Esophagus squamous epithelium (tissue), 5 donors: ENCODE measurements at places on chromosomes 16 and 17.

GRCh38 chr16:69166946-69167930, 19.7 kb upstream of the SNTB2 start:
- DNase-seq, result no peak

GRCh38 chr17:40283662-40284061, 4.0 kb upstream of the CDC6 start:
- DNase-seq, result no peak

DNA sequence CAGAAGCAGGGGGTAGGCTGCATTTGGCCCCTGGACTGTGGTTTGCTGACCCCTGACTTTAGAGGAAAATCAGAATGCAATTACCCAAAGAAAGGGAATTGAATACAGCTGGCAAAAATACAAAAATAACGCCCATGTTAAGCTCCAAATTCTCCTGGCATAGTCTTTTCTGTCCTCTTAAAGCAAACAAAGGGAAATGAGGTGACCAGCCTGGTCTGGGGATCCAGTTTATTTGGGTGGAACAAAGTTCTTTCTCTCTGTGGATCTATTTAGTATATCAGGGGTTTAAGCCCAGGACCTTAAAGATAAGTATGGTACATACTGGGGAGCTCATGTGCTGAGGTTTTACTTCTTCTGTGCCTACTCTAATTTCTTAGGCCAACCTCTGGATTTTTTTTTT, 23.5 kb downstream of the DNAJA2 start:
- DNase-seq, result no peak

DNA sequence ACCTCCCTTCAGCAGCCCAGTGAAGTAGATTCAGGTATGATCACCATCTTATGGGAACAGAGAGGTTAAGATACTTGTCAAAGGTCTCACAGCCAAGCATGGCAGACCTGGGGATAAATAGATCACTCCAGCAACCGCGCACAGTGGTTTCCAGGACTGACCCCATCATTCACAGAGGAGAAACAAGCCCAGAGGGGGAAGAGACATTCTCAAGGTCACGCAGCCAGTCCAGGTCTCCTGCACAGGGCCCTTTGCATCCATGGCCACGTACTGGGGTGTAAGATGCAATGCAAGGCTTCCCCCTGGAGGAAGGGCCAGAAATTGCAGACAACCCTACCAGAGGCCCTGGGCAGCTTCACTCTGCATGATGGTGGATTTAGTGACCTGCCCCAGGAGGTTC, 19.9 kb downstream of the TLE7 start:
- no peak for DNase-seq

GRCh38 chr17:28100936-28101335, 58.5 kb downstream of the NLK start:
- no peak for DNase-seq

GRCh38 chr17:29154516-29155226, 25.5 kb downstream of the MYO18A start:
- no peak for DNase-seq

GRCh38 chr16:72848028-72848400, 199.9 kb downstream of the ZFHX3 start:
- DNase-seq, result no peak

DNA sequence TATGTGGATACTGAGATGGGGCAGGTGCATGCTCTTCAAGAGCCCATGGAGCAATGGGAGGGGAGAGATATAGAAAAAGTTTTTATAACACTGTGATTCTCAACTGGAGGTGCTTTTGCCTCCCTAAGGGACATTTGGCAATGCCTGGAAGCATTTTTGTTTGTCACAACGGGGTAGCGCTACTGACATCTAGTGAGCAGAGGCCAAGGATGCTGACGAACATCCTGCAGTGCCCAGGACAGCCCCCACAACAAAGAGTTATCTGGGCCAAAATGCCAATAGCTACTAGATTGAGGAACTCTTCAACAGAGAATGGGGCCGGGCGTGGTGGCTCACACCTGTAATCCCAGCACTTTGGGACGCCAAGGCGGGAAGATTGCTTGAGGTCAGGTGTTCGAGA, 67.2 kb upstream of the CLEC3A start:
- no peak for DNase-seq

DNA sequence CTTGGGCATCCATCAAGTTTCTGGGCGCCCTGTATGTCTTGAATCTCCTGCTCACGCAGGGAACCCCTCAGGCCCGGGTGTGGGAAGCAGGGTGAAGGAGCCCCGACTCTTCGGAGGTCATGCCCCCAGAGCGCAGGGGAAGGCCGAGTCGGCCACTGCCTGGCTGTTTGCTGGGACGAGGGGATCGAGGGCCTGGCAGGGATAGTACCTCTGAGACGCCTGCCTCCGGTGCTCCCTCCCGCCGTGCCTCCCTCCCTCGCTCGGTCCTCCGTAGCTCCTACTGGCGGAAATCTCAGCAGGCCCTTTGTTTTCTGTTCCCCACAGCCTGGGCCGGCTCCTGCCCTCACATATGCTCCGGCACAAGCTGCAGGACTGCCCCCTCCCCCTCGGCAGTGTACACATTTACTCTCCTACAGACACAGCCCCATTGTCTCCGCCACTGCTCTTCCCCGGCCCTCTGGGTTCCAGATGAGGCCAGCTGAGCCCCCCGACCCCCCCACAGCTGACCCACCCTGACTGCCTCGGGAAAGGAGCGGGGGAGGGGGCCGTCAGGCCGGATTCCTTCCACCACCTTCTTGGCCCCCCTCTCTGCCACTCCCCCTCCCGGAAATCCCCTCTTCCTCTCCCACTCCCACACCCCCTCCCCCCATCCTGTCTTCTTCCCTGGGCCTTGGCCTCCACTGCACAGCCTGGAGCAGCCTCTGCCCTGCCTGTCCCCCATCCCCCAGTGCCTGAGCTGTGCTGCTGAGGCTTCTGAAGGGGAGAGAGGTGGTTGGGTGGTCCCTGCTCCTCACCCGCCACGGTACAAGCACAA, 1.4 kb downstream of the TRAF4 start:
- DNase-seq, result no peak

DNA sequence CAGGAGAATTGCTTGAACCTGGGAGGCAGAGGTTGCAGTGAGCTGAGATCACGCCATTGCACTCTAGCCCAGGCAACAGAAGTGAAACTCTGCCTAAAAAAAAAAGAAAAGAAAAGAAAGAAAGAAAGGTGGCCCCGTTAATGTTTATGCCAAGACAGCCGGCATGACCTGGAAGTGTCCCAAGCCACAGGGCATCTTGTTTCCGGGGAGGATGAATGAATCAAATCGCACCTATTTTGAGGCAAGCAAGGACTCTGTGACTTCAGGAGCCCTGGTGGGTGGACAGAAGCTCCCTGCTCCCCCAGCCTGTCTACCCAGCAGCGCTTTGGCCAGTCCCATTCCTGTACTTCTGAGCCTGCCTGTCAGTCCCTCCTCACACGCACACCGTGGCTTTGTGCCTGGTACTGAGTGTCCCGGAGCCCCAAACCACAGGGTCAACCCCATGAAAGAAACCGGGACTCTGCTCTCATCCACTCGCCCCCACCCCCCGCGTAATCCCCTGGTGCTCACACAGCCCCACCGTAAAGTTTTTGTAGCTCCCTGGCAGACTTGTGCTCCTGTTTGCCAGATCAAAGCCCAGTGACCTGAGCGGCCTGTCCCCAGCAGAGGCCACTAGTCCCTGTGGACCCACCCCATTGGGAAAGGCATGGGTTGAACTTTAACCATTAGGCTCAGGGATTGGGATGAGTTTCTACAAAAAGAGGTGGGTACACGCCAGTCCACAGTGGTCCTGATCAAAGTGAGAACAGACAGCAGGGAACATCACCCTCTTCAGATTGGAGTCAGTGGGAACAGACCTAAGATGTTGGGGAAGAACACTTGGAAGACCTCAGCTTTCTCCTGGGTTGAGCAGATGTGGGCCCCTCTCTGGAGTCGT, 19.3 kb downstream of the CD2BP2 start:
- no peak for DNase-seq

GRCh38 chr16:87678618-87679017, 76.3 kb downstream of the JPH3 start:
- no peak for DNase-seq

- DNase-seq, result no peak
Observed at GRCh38 chr16:88966986-88967829, 9.8 kb downstream of the CBFA2T3 start.

GRCh38 chr16:79882340-79883005, 281.9 kb upstream of the MAF start:
- DNase-seq, result no peak

- no peak for DNase-seq
Observed at GRCh38 chr17:6177941-6178694, 107.9 kb downstream of the WSCD1 start.

GRCh38 chr17:8712698-8713097, 31.9 kb downstream of the CCDC42 start:
- no peak for DNase-seq

DNA sequence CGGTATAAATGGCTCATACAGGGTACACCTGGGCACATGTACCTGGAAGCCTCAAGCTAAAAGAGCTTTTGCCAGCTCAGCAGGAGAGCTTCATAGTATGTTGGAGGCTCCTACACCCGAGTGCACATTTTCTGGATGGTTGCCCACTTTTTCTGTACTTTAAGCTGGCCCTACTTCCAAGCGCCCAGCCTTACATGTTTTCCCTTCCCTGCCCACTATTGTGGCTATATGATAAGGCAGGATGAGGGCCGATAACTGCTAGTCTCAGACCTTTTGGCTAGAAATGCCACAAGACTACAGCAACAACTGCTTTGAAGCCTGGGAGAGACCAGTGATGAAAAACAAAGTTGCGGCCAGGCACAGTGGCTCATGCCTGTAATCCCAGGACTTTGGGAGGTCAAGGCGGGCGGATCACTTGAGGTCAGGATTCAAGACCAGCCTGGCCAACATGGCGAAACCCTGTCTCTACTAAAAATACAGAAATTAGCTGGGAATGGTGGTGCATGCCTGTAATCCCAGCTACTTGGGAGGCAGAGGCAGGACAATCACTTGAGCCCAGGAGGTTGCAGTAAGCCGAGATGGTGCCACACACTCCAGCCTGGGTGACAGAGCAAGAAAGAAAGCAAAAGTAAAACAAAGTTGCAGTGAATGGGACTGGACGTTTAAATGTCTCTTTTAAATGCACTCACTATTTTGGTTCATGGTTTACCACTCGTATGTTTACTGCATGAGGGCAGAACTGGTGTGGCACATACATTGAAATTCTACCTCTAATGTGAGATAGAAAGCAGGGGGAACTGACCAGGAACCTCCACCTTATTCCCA, 14.2 kb upstream of the MARCHF10 start:
- DNase-seq, result no peak

DNA sequence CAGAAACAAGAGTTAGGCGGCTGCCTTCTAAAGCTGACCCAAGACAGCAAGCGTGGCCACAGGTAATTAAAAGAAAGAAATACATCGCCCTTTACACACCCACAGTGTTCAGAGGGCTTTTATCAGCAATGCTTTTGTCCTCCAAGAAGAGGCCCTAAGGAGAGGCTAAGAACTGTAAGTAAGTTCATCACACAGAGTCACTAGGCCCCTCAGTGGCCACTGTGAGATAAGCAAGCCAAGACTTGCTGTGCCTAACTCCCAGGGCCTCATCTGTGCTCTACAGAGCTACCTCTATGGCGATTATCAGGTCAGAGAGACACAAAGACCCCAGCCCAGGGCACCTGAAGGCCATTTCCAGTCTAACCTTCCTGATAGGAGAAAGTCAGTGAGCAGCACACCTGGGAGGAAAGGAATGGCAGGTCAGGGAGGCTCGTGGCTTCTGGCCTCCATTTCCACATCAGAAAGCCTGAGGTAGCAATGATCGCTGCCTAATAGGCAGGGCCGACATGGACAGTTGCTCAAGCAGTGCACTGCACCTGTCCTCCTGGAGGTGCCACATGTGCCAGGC, 545.2 kb upstream of the CDH11 start:
- DNase-seq, result no peak

DNA sequence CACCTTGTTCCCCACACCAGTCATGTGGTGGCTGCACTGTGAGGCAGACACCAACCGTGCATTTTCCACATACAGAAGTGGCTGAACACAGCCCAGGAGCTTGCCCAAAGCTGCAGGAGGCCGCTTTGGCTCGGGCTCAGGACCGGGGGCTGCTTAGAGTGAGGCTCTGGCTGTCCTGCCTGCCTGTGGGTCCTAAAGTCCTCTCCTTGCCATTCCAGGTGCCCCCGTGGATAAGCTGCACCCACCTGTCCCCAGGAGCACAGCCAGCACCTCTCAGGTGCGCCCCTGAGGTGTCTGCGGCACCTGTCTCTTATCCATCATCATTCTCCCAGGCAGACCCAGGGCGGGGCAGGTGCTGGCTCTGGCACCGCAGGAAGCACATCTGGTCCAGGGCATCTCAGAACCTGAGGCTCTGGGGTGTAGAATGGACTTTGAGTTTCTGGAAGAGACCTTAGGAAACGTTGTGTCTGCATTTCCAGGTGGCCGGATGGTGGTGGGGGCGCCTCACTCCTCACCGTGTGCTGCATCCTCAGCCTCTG, 180.5 kb upstream of the ZNF469 start:
- no peak for DNase-seq

- no peak for DNase-seq
Observed at GRCh38 chr17:34647511-34647910, 68.1 kb downstream of the TMEM132E start.

DNA sequence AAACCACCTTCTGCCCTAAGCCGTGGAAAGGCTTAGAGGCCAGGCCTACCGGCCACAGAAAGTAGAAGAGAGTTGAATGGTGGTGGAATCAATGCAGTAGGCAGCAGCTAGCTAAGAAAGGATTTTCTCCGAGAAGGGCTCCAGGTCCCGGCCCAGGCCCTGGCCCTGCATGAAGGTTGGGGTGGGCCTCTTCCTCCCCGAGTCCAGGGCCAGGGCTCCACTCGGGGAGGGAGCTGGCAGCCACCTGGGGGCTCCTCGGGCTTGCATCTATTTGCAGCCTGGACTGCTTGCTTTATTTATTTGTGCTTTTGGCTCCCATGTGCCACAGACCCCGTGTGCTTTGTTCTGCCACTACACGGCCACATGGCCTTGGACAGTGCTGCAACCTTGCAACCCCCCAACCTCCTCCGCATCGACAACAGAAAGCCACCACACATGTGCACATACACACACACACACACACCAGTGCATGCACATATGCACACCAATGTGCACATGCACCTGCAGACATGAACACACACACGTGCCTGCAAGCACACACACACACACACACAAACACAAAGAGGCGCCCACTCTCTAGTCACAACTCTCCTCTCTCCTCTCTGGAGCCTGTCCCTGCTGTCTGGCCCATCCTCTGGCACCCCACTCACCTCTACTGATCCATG, 96.4 kb upstream of the TNRC6C start:
- no peak for DNase-seq

DNA sequence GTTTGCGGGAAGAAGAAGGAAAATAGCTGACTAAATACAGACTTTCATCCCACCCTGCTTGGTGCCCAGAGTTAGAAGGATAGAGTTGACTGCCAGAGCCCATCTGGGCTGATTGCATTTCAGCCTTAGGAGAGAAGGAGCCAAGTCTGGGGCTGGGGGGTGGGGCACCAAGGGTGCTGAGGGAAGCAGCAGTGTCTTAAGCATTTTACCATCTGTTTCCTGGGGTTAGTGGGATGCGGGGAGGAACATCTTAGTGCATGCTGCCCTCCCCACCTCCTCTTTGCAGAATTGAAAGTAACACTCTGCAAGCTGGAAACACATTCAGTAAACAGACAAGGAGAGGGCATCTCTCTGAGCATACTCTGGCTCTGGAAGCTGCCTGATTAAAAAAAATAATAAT, 1.5 kb upstream of the ARL5C start:
- no peak for DNase-seq
